ENCODE measurements at places on chromosomes 1 and 21. TPM values are rescaled to one million over a fixed set of nuclear protein-coding genes. Genes with fewer than 3 reads are reported as not detected.

OSCP1 gene
- total RNA-seq, result 7.8 TPM

ZFP69 gene
- total RNA-seq, result 8.9 TPM

TLR5 gene
- 0.68 TPM for total RNA-seq

DNA sequence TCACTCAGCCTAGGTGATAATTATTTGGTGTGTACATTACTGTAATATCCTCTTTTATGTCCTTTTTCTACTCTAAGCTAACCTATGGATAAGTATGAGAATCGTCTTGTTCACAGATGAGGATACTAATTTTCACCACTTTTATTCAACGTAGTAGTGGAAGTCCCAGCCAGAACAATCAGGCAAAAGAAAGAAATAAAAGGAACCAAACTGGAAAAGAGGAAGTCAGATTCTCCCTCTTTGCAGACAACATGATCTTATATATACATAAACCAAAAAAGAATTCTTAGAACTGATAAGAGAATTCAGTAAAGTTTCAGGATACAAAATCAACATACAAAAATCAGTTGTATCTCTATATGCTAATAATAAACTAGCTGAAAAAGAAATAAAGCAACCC, 12.6 kb upstream of the RGL1 start:
- no peak for DNase-seq
